Activated T-helper 1 cell treated with anti-CD3 and anti-CD28 coated beads, Interleukin-12 subunit alpha, Interleukin-12 subunit beta, Interleukin-2, Interleukin-4 antibody, amounts not matched to agents 30 ng/mL and 10 ng/mL and 1 ng/mL, durations not matched to agents 14 hours and 24 hours and 36 hours (primary cell): ENCODE measurements at places on chromosomes 2 and 18.
A peak's percentile ranks its signal among the peaks of the same experiment; 100 is the strongest.

GRCh38 chr2:134207589-134208209 lies 46.2 kb upstream of the MGAT5 start:
- peak; percentile 16 for DNase-seq

GRCh38 chr2:191246820-191247380 lies 1.7 kb downstream of the MYO1B start:
- DNase-seq, result no peak

DNA sequence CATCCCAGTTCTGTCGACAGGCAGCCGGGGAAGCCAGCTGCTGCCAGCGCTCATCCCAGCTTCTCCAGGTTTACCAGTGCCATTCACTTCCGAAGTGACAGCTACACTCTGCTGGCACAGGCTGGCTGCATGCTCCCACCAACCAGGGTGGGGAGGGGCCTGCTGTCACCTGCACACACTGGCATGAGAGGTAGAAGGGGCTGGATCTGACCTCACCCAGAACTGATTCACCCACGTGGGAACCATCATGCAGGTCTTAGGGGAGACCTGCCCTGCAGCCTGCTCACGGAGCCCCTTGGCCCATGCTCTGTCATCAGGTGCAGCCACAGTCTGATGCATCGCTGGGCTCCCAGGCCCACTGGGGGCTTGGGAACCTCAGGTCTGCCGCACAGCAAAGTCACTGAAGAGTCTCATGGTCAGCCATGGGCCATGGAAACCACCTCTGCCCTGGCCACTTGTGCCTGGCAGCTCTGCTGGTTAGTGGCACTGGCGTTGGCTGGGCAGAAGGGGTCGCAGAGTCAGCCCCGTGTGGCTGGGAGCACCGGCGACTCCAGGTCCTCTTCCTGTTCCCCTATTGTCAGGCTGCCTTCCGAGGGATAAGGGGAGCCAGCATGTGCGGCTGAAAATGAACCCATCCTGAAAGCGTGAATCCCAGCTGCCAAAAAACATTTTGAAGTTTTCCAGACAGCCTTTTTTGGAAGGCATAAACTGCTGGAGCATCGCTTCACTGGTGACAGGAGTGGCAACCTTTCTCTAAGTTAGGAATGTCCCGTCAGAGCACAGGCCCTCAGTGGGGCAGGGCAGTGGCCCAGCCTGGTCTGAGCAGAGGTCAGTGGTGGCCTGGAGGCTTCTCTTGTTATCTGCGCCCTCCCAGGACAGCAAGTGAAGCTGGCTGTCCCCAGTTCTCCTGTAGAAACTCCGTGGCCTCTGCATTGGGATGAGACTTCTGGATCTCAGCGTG lies 157.8 kb downstream of the SEPTIN10 start:
- no peak for DNase-seq

DNA sequence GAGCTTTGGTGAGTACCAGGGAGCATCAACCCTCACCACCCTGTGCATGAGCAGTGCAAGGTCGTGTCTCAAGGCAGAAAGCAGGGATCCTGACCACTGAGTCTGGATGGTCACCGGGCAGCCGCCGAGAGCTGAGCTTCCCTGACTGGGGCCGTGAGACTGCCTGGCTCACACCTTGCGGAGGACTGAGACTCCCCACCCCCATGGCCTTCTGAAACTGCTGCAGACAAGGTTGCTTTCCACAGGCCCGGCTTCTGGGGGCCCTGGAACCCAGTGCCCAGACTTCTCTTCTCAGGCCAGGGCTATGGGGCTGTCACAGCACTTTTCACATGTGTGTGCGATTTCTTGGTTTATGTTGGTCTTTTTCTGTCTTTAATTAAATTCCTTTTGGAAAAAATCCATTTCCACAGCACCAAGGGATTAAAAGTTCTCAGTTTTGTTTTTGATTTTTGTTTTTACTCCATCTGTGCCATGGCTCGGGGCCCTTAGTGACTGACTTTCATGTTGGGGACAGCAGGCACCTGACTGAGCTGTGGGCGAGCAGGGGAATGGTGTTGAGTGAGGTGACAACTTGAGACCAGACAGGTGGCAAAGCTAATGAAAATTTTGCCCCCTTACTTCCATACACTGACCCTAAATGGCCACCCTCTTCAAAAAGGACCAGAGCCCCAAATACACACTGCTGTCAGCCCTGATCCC lies 297.9 kb downstream of the CYP26B1 start:
- DNase-seq, result no peak

DNA sequence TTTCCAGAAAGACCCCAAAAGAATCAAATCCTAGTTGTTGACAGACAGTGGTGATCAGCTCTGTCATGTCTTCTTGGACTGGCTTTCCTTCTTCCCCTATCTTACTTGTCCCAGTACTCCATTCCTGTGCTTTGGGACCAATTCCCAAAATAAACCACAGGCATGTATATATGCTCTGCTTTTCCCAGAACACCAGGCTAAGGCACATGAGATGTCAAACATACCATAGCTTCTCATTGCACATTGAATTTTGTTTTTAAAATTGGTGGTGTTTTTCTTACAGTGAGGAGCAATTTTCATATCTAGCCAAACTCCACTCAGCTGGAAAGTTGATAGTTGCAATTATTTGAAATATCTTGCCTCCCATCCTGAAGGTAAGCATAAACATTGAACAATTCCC lies 88.9 kb upstream of the RGPD4 start:
- DNase-seq, result no peak

- DNase-seq, result no peak
Observed at GRCh38 chr18:57435846-57436190, 644 bp downstream of the ONECUT2 start.

DNA sequence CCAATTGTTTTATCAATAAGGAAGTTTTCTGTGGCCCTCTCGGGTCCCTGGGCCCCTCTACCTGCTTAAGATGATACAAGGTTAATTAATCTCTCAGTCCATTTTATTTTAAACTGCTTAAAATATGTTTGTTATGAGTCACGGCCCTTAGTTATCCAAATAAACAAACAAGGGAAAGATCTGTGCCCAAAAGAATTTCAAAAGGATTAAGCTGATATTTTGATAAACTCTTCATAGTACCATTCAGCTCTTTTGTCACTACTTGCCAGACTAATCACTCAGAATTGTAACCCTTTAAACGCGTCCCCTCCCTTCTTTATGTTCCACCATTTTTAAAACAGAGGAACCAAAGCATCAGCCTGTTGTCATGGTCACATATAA lies 144.7 kb upstream of the STK17B start:
- no peak for DNase-seq

DNA sequence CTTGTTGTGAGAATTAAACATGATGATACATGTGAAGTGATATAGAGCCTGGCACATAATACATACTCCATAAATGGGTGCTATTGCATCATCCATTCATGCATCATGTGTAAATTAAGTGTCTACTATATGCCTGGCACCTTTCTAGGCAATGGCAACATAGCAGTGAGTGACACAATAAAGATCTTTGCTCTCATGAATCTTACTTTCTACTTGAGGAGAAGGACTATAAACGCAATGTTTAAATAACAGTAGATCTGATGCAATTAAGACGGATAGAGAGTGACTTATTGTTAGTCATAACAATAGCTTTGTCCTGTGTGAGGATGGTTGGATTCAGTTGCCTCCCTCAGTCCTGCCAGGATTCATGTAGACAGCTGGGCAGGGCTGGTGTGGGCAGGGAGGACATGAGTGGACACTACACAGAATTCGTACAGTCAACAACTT lies 88.4 kb upstream of the NPAS2 start:
- DNase-seq, result no peak

DNA sequence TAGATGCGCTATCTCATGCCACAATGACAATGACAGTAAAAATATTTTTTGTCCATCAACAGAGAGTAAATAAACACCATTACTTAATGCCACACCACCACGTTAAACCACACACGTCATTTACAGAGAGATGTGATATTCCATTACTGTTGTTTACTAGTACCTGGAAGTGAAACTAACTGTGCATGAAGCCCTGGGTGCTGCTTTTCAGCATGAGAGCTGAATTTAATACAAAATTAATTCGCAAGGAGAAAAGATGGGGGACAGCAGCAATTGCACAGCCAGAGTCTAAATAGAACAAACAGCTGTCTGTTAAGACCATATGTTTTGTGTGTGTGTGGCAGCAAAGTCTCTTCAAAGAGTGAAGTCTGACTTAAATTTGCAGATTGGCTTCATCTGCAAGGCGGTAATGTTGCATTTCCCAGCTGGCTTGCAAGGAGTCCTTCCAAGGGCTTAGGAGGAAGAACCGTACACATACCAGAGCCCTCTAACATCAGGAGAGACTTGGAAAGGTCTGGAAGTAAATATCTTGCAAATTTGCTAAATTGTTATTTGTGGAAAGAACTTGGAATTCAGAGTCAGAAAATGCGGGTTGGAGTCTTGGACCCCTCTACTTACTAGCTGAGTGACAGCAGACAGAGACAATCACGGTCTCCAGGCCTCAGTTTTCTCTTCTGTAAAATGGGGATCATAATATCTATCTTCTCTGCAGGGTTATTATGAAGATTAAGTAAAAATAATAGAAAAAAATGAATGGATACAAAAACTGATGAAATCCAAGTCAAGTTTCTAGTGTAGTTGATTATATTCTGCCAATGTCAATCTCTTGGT lies 127.6 kb downstream of the ALPK2 start:
- no peak for DNase-seq

DNA sequence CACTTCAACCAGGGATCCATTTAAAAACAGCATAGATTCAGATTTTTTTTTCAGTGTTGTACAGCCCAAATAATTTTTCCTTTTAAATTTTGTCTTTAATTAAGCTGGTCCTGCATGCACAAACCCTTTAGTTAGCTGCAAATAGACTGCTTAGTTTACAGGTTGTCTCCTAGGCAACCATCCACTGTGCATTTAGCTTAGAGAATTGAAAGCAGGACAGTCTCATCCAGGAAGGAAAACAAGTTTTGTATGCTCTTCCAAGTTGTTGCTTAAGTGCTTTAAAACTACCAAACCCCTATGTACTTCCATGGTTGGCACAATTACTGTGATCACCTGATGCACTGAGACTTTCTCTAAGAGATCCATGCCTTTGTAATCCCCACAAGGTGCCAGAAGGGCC lies at the start of gene MAP3K19:
MAP3K19 (minus strand) TSS at position 148 of the 400 bp plus-strand sequence. CDS start 22,800 bp downstream, outside the sequence.
- no peak for DNase-seq

DNA sequence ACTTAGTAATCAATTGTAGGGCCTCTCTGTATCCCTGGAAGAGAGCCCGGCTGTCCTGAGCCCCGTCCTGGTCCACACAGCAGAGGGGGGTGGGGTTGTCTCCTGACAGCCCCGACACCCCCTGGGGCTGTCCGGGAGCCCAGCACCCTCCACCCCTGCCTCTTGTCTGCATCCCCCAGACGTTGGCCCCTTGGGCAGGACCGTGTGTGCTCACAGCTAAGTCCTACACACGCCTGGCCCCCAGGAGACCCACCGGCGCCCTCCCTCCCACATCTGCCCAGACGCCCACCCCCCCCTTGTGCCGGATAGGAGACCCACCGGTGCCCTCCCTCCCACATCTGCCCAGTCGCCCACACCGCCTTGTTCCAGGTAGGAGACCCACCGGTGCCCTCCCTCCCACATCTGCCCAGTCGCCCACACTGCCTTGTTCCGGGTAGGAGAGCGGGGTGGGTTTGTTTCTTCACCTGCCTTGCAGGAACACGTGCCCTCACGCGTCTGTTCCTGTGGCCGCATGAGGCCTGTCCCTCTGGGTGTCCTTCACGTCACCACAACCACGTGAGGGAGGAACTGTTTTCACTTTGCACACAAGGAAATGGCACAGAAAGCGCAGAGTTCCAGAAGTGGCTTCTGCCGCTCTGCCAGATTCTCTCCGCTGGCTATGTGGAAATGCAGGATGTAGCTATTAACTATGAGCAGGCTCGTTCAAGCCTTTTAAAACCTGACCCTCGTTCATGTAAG lies 61.1 kb upstream of the NFATC1 start:
- no peak for DNase-seq

DNA sequence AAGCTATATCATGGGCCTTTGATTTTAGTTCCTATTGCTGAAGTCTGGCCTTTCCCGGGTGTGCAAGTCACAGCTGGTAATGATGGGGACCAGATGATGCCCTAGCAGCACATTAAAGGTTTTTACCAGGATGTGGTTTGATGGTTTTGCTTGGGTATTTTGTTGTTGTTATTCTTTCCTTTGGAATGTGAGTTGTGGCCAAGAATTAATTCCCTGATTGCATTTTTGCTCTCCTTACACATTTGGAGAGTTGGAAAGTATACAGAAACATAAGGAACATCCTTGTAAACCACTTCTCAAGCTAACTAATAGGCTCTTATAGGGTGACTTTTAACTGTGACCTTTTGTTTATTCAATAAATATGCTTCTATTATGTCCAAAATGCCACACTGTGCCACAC lies 154.1 kb upstream of the MMADHC start:
- no peak for DNase-seq

GRCh38 chr18:3819961-3820360 lies 370.0 kb downstream of the TGIF1 start:
- DNase-seq, result no peak

GRCh38 chr2:241924909-241925250 lies 55.4 kb downstream of the RTP5 start:
- no peak for DNase-seq

DNA sequence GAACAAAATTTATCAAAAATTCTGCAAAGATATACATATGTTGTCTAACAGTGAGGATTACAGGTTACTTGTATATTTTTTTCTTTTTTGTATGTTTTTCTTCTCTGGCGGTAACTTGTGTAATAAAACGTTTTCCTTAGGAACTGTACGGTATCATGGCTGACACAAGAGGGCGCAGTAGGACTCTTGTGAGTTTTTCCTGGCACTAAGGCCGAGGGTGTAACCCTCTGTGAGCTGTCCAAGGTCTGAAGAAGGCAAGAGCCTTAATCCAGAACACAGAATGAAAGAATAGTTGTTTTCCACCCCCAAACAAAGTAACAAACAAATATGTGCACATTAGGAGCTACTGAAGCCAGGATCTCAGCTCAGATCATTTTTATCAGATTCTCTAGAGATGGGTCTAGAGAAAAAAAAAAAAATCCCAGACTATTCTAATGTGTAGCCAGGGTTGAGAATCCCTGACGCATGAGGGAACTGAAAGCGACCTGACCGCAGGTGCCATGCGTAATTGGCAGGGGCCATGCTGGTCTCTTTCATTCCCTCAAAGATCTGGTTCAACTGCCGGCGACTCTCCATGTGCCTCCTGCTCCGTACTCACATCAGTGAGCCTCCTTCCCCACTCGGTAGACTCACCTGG lies 27.0 kb downstream of the TMEM200C start:
- peak; percentile 14 for DNase-seq

- DNase-seq, result no peak
Observed at GRCh38 chr2:191255271-191255670, 10.1 kb downstream of the MYO1B start.

- no peak for DNase-seq
Observed at GRCh38 chr2:135839713-135840112, 2.7 kb upstream of the LCT start.

GRCh38 chr2:172449911-172450550 lies 22.6 kb downstream of the ITGA6 start:
- DNase-seq, result no peak

DNA sequence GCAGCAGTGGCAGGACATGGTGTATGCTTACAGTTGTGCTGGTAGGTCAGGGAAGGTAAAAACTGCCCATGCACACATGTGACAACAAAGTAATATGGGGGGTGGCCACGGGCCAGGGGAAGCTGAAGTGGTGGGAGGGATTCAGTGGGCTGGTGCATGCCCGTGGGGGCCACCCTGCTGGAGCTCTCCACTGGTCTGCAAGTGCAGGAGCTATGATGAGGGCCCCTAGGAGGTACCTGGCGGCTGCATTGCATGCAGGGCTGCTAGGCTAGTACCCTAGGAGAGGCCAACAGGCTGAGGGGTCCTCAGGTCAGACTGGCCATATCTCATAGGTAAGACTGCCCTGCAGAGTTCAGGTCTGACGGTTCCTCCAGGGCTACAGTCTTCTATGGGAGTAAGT lies 265.9 kb downstream of the NUP35 start:
- DNase-seq, result no peak
